ENCODE measurements at places on chromosomes 11 and 22.

- no peak for DNase-seq
Measured at GRCh38 chr22:29716814-29717545, 2.8 kb upstream of the CABP7 start.

- DNase-seq, result no peak
Measured at GRCh38 chr22:46355996-46356471, 20.5 kb downstream of the TRMU start.

DNA sequence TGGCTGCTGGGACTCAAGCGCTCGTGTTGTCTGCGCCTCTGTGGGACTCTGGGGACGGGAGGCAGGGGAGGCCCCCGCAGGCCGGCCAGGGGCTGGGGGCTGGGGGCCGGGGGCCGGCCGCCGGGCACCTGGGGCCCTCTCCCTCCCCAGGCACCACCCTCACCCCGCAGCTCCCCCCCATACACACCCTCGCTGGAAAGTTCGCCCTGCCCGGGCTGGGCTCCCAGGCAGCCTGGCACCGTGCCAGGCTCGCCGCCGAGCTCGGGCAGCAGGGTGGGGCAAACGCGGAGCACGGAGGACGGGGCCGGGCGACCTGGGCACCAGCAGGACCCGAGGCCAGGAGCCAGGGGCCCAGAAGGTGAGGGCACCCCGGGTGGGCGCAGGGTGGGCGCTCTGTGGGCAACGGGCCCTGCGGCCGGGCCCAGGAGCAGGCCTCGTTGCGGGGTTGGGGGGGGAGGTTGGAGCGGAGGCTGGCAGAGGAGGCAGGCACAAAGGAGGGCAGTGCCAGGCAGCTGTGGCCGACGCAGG, 76.7 kb upstream of the WNT7B start:
- no peak for DNase-seq

DNA sequence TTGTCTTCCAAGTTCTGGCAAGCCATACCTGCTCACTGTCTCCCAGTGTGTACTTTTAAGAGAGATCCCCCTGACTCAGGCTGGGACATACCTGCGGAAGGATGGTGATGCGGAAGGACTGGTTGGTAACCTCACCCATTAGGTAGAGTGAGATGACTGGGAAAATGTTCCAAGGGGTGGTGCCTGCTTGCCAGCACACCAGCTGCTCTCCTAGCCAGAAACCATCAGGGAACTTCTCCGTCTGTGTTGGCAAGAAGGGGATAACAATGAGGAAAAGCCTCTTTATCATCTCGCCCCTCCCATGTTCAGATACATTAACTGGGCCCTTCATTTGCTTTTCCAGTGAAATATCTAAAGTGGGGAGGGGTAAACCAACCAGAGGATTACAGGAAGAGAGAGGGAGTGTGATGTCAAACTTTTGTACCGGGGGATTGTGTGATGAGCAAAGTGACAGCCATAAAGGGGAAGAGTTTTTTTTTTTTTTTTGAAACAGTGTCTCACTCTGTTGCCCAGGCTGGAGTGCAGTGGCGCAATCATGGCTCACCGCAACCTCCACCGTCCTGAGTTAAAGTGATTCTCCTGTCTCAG, at the start of gene BACE1-AS:
Gene BACE1-AS (plus strand): TSS at position 538 of the 588 bp plus-strand sequence.
- no peak for DNase-seq

GRCh38 chr22:29816128-29816527, 21.9 kb downstream of the ASCC2 start:
- DNase-seq, result no peak

DNA sequence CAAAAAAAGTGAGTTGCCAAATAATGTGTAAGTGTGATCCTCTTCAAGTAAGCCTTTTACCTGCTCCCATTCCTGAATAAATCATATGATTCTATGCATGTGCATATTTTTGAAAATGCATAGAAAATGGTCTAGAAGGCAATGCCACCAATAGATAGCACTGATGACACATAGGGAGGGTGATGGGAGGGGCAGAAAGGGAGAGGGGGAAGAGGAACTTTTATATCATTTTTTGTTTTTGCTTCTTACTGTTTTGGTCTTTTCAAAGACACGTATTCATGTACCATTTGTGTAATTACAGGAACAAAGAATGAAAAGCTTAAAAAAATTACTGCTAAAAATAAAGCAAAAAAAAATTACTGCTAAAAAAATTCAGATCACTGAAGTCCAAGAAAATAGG, 60.8 kb downstream of the C11orf58 start:
- no peak for DNase-seq

GRCh38 chr11:86589856-86590589, 82.4 kb downstream of the ME3 start:
- DNase-seq, result no peak

DNA sequence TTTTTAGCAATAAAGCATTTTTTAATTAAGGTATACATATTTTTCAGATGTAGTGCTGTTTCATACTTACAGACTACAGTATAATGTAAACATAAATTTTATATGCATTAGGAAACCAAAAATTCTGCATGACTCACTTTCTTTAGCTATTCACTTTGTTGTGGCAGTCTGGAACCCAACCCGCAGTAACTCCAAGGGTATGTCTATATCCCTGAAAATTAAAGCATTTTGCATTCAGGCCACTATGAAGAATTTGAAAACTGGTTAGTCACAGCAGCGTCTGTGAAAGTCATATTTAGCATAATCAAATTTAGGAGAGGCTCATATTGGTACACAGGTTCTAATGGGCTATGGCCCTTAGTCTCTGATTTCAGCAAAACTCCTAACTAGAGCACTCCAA, 46.8 kb downstream of the BBOX1 start:
- DNase-seq, result no peak

Data from Panc1 (cell line).